ENCODE measurements at places on chromosomes 1 and 21.

DNA sequence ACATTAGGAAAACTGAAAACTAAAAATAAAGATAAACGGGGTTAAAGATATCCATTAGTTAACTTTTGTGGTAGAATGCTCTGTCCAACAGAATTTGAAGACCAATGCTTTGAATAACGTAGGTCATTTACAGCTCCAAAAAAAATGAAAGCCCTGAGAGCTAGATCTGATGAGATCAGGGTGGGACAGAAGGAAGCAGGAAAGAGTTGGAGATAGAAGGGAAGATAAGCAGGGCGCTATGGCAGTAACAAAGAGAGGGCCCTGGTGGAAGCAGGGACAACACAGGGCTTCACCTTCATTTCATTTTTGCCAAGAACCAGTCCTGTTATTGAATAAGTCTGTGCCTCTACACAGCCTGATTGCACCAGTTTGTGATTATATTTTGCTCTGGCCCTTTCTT is 51.0 kb upstream of the RGS8 start:
- no peak for DNase-seq

- no peak for DNase-seq
Observed at GRCh38 chr1:178574345-178574744, 61.4 kb downstream of the TEX35 start.

DNA sequence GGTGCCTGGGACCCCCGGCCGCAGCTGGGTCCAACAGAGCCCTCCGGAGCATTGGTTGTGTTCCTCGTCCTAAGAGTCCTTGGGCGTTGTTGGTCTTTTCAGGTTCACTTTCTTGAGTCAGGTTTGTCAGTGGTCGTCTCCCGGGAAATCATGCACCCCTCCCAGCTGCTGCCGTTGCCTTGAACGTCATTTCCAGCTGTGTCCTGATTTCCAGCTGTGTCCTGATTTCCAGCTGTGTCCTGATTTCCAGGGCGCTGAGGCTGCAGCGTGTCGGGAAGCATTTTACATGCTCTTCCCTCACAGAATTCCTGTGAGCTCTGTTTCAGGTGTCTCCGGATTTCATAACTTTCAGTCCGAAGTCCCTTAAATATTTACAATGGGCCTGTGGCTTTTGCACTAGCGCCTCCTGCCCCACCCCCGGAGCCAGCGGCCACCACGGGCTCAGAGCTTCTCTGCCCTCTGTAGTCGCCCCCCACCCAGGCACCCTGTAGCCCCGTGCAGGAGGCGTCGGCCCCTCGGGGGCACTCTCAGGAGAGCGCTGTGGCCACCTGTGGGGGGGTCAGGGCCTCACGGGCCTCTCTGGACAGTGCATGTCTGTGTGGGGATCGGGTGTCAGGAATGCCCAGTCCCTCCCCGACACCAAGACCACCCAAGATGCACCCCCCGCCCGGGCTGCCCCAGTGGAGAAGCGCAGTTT is 66.7 kb downstream of the COL18A1 start:
- no peak for DNase-seq

GRCh38 chr1:37560401-37561132 is 3.8 kb downstream of the DNALI1 start:
- DNase-seq = no peak

DNA sequence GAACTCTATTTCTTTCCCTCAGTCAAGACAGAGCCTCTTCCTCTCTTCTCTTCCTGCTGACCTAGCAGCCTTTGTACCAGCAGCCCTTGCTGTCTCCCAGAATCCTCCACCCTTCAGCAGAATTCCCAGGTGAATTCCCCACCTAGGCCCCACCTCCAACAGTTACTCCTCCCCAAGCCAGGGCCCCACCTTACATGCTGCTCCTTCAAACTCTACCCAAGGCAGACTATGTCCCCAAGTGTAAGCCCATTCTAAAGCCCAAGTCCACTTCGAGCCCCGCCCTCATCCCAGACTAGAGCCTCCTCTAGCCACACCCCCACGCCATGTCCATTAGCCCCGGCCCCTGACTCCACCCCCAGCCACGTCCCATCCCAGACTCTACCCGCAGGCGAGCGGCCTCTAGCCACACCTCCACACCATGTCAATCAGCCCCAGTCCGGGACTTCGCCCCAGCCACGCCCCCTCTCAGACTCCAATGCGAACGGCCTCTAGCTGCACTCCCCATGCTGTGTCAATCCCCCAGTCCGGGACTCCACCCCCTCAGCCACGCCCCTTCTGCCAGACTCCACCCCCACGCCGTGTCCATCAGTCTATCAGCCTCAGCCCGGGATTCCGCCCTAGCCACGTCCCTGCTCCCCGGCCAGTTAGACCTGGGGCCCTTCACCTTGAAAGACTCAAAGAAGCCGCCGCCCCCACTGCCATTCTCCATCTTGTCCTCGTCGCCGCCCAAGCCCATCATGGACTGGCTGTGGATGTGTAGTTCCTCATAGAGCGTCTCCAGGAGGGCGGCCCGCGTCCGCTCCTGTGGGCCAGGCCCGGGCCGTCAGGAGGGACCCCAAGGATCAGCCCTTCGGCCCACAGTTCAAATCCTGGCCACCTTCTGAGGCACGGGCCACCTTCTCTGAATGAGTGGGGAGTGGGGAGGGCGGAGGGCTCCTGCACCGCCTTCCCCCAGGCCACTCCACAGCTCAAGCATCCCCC is 61.3 kb downstream of the RAP1GAP start:
- peak; percentile 27 for DNase-seq

DNA sequence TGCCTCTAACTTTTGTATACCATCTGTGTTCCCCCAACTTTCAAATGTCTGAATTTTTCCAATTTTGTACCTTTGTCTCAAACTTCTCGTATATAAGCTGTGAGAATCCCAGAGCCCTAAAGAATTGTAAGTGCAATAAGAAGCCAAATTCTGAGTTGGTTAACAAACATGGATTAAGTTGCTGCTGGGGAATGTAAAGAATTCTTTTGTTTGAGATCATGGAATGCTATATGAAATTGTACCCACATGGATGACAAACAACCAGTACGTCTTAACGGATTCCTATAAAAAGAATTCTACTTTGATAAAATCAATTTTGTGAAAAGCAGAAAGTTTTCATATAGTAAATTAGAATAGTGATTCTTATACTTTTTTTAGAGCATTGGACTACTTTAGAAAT is 72.4 kb upstream of the CYP2J2 start:
- no peak for DNase-seq

- DNase-seq = peak; percentile 95
Observed at GRCh38 chr1:31422505-31423319, 9.7 kb downstream of the SERINC2 start.

GRCh38 chr21:45460611-45461368 is 55.8 kb downstream of the COL18A1 start:
- peak; percentile 56 for DNase-seq

DNA sequence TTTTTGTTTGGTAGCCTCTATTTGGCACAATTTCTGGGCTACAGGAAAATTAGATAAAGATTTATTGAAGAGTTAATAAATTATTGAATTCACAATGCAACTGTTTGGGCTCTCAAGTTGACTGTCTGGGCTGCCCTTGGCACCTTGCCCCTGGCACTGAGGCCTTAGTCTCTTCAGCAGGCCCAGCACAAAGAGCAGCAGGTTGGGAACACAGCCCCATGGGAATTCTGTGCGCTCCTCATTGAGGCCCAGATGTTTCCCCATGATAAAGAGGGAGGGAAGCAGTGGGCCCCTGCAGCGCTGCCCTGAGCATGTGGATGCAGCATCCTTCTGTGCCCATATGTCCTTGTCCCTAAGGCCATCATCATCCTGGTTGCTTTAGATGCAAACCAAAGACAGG is 2.9 kb downstream of the CRNN start:
- DNase-seq = no peak

- peak; percentile 86 for DNase-seq
Observed at GRCh38 chr1:119674835-119675289, 26.8 kb upstream of the ZNF697 start.

DNA sequence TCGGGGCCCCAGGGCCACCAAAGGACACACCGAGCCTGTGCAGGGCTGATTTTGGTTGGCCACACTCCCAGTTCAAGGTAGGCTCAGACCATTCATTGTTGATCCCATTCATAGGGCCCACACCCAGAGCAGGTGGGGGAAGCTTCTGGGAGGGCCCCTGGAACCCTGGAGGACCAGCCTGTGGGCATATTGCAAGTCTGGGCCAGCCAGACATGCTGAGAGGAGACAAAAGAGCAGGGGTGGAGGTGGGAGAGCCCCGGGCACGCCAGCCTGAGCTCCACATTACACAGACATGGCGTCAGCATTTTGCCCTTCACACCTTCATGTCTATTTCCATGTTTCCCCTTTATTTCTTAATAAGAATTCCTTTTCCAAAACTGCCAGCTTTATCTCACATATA is 25.7 kb downstream of the PMVK start:
- no peak for DNase-seq

DNA sequence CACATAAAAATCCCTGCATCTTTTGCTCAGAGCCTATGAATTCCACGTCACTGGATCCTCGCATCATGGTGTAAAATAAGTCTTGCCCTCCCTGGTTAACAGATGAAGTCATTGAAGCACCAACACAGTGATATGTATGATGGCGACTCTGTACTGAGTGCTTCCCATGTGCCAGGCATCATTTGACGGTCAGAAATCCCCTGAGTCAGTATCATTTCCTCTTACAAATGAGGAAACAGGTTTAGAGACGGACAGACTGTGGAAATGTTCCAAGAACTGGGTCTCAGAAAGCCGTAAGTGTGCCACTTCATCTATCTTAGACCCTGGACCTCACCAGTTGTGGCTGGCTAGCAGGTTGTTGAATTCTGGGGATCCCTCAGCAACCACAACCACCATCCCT is 5.1 kb upstream of the OLFML2B start:
- DNase-seq = no peak

DNA sequence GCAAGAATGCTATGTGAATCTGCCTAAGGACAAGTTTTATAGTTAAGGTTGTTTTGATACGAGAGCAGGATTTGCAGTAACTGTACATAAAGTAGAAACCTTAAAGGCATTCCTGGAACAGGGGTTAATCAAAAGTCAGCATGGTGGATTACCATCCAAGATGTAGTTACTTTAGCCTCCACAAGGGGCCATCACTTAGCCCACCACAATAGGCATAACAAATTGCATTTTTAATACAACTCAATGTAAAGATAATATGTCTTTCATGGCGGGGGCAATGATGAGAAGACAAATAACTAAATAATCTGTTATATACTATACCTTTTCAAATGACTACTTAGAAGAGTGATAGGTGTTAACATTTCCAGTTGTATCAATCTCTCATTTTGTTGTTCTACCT is 611.2 kb upstream of the ADGRL4 start:
- no peak for DNase-seq

DNA sequence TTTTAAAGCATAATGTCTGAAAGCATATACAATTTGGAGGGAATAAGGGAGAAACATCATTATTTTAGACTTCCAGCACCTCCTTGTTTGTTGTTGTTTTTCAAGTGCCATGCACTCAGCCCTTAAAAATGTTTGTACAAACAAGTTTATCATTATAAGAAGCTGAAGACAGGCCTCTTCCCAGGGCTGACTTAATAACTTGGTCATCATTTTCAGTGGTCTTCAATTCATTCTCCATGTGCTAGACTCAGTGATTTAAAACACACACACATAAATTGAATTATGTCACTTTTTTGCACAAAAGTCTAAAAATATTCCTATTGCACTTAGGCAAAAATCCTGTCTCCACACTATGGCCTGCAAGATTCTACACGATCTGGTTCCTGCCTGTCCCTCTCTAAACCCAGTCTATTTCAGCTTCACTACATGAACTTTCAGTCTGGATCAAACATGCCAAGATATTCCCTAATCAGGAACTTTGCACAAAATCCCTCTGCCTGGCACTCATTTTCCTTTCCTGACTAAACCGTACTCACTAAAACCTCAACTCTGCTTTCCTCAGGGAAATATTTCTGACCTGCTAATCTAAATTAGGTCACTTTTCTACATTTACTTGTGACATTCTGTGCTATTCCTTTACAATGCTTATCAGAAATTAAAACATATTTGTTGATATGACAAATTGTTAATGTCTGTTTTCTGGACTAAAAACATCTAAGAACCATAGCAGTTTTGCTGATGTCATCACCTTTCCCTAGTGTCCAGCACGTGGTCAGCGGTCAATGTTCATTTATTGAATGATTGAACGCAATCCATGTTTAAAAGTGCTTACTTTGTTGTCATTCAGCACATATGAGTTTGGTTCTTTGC is 14.8 kb upstream of the GBP5 start:
- no peak for DNase-seq

- no peak for DNase-seq
Observed at GRCh38 chr1:30001011-30001731, 722.2 kb downstream of the MATN1 start.

DNA sequence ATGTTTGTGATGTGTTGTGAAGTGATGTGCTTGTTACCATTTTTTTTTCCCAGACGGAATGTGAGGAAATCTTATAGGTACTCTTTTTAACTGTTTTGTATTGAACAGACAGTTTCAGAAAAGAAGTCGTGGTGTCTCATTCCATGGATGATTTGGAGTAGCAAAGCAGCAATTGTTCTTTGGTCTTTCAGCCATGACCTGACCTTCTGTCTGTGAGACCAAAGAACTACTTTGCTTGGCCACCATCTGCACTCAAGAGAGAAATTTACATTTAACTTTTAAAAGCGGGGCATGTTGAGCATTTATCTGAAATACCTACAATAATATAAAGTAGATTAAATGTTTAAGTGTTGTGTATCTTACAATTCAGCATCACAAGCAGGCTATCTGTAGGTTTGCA is 90.2 kb downstream of the SDCCAG8 start:
- no peak for DNase-seq

GRCh38 chr1:230958370-230958769 is 20.3 kb downstream of the TTC13 start:
- DNase-seq = no peak

DNA sequence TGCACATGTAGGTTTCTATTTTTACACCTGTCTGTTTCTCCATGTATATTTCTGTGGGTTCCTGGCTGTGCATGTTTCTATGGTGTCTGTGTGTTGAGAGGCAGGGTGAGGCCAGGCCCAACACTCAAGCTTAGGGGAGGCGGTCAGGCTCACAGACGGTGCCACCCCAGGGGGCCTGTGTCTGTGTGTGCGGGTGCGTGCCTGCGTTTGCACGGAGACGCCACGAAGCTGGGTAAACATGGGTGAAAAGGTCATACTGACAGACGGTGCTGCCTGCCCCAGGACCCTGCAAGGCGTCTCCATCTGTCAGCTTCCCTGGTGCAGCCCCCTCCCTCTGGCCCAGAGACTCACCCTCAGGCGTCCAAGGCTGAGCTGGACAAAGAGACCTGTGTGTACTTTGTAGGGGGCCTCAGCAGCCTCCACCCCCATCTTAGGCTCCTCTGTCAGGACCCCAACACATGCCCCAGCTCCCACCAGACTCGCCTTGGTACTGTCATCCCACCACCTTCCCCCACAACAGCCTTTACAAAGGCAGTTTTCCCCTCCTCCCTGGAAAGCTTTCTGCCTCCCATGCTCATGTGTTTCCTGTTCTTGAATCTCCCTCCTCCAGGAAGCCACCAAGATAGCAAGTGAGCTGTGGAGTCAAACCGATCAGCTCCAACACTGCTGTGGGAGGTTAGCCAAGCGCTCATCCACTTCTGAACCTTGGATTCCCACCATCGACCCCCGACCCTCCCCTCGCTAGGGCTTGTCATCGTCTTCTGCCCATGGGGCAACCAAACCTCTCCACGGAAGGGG is 34.1 kb downstream of the PTPRF start:
- no peak for DNase-seq
